DMS53 (cell line): ENCODE measurements at places on chromosomes 12 and 14.

- no peak for DNase-seq
These were observed 116.1 kb downstream of the PLEKHA5 start for GRCh38 chr12:19245666-19246065.

DNA sequence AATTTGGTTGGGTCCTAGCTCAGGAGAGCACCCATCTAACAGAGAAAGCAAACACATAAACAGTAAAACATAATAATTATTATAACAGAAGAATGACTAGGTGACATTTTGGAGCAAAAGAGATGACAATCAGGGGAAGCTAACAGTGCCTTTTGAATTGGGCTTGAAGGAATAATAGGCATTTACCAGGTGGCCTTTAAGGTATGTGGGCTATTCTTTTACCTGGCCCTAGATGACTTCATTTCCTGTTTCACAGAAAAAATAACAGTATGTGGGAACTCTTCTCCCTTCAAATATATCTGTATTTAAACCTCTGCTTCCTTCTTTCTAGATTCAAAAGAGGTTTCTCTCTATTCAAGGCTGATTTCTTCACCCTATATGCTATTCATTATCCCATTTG, 3.8 kb downstream of the IRAK4 start:
- peak; percentile 47 for DNase-seq

DNA sequence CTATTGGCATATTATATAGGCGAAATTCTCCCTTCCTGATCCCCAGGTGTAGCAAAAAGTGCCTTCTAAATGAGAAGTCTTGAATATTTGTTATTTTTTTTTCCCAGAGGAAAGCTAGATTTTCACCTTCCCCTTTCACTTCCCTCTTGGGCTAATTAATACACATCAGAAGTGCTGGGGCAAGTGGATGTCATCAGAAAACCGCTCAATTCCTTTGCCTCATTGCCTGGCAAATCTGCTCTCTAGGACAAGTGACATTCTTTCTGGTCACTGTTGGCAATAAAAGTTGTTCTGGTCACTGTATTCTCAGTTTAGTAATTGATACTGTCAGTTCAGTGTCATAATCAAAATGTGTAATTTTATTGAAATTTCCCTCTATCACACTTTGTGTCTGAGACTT, 174.5 kb downstream of the ETNK1 start:
- DNase-seq: no peak

GRCh38 chr12:68536885-68537485, 73.7 kb upstream of the RAP1B start:
- DNase-seq: no peak

DNA sequence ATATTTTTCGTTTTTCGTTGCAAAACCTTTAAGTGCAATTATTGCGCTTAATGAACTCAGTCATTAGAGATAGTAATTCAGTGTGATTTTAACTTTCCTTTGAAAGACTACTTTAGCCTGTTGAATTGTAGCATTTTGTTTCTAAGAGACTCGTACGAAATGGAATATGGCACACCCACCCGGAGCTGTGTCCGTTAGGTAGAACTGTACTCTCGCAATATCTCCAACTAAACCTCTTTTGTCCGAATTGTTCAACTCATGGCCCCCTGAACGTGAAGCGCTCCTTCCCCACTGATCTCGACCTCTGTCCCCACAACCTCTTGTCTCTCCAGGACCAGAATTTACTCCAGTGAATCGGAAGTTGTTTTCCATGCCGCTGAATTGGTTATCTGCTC, 800 bp downstream of the PCNX4 start:
- DNase-seq: peak; percentile 43
